A375 (cell line): ENCODE measurements at places on chromosomes 1 and 21. TPM values are rescaled to one million over a fixed set of nuclear protein-coding genes. Genes with fewer than 3 reads are reported as not detected.

Gene COL18A1
- 39.8 and 43.4 TPM in 2 replicates for total RNA-seq

Gene MIXL1
- total RNA-seq = not detected in 2 replicates

Gene RAB7B
- 4.6 and 4.7 TPM in 2 replicates for total RNA-seq

Gene RHBG
- not detected in 2 replicates for total RNA-seq

Gene PLEKHG5
- total RNA-seq = 39.9 and 40.2 TPM in 2 replicates

Gene TFF2
- 2.3 and 2.8 TPM in 2 replicates for total RNA-seq

Gene STXBP3
- 24.3 and 26.1 TPM in 2 replicates for total RNA-seq

Gene HAPLN2
- total RNA-seq = not detected in 2 replicates

Gene LRRC7
- 0.11 and 0.19 TPM in 2 replicates for total RNA-seq

Gene RGS13
- total RNA-seq = not detected in 2 replicates

Gene MSH4
- total RNA-seq = 0.04 and 0.08 TPM in 2 replicates

Gene C1orf56
- total RNA-seq = 4.3 and 6.8 TPM in 2 replicates

Gene DISP3
- not detected in 2 replicates for total RNA-seq

Gene PADI4
- not detected in 2 replicates for total RNA-seq

Gene ILF2
- total RNA-seq = 302 and 316 TPM in 2 replicates

Gene MAP1LC3C
- 0.23 and 0.24 TPM in 2 replicates for total RNA-seq

Gene FCGR3A
- not detected in 2 replicates for total RNA-seq

Gene MEX3A
- 6.8 and 11.9 TPM in 2 replicates for total RNA-seq

Gene TTC34
- total RNA-seq = 0.05 and 0.38 TPM in 2 replicates

Gene NPR1
- total RNA-seq = 0.24 and 0.26 TPM in 2 replicates

Gene LRRC38
- not detected in 2 replicates for total RNA-seq

Gene ACAP3
- total RNA-seq = 30.1 and 39.1 TPM in 2 replicates

Gene DMRTA2
- 0.11 and 0.24 TPM in 2 replicates for total RNA-seq

Gene COL9A2
- 9.9 and 10.6 TPM in 2 replicates for total RNA-seq

Gene SYTL1
- total RNA-seq = 3.1 and 4.5 TPM in 2 replicates

Gene USP25
- 13.9 and 19.0 TPM in 2 replicates for total RNA-seq

Gene RNF186
- total RNA-seq = not detected in 2 replicates

Gene SRGAP2
- 137 and 145 TPM in 2 replicates for total RNA-seq

Gene CGN
- total RNA-seq = 0.88 and 1.0 TPM in 2 replicates

Gene IGSF9
- 0.32 and 0.49 TPM in 2 replicates for total RNA-seq

Gene TMEM125
- total RNA-seq = not detected in 2 replicates

Gene TTC22
- total RNA-seq = not detected in 2 replicates

Gene CBR3
- total RNA-seq = 17.4 and 17.8 TPM in 2 replicates

Gene LCE1A
- total RNA-seq = not detected in 2 replicates

Gene KRTAP19-4
- not detected in 2 replicates for total RNA-seq

Gene GBP3
- total RNA-seq = 1.1 and 2.0 TPM in 2 replicates
